IPS-NIHi11 (cell line): ENCODE measurements at places on chromosomes 2 and 18.

- no peak for DNase-seq
These were observed 19.7 kb downstream of the EVA1A start for GRCh38 chr2:75540994-75541393.

- DNase-seq: no peak
These were observed 82.8 kb downstream of the INHBB start for GRCh38 chr2:120428748-120429147.

DNA sequence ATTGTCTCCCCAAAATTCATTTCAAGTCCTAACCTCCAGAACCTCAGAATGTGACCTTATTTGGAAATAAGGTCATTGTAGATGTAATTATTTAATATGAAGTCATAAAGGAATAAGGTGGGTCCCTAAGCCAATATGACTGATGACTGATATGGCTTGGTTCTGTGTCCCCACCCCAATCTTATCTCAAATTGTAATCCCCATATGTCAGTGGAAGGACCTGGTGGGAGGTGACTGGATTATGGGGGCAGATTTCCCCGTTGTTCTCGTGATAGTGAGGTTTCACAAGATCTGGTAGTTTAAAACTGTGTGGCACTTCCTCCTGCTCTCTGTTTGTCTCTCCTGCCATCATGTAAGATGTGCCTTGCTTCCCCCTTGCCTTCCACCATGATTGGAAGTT, 43.0 kb upstream of the BCL11A start:
- DNase-seq: no peak

DNA sequence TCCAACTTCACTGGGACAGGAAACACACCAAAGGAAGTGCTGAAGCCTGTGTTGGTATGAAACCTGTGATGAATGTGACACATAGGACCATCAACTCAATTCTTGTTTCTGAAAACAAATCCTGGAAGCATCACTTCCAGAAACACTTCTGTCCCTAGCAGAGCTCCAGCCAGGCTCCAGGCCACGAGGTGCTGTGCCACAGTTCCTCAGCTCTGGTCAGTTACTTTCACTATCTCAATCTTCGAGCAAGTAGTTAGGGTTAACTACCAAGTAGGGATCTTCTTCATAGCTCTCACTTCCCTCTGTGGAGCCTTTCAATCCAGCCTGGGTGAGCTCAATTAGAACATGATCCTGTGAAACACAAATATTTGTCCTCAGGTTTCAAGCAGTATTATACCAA, 3.6 kb upstream of the LCT start:
- DNase-seq: no peak

DNA sequence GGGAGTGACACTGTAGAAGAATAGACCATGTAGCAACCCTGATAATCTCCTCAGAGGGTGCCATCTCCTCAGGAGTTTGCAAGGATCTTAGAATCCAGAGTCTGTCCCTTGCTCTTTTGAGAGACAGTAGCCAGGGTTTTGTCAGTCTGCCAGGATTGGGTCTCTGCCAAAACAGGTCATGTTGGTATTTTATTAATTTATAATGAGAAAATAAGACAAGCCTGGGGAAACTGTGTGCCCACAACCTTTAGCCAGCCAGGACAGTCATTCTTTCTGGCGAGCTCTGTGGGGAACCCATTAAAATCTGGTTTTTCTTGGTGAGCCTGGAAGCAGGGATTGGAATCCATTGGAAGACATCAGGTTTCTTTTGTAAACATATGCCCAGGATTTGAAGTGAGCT, 78.6 kb downstream of the PTPRM start:
- DNase-seq: no peak

- DNase-seq: no peak
These were observed 35.6 kb downstream of the FBLN7 start for GRCh38 chr2:112173646-112174319.

- DNase-seq: no peak
These were observed 284.8 kb downstream of the BCL11A start for GRCh38 chr2:60268661-60269060.

GRCh38 chr18:24959051-24959476, 392.9 kb downstream of the ZNF521 start:
- DNase-seq: no peak

DNA sequence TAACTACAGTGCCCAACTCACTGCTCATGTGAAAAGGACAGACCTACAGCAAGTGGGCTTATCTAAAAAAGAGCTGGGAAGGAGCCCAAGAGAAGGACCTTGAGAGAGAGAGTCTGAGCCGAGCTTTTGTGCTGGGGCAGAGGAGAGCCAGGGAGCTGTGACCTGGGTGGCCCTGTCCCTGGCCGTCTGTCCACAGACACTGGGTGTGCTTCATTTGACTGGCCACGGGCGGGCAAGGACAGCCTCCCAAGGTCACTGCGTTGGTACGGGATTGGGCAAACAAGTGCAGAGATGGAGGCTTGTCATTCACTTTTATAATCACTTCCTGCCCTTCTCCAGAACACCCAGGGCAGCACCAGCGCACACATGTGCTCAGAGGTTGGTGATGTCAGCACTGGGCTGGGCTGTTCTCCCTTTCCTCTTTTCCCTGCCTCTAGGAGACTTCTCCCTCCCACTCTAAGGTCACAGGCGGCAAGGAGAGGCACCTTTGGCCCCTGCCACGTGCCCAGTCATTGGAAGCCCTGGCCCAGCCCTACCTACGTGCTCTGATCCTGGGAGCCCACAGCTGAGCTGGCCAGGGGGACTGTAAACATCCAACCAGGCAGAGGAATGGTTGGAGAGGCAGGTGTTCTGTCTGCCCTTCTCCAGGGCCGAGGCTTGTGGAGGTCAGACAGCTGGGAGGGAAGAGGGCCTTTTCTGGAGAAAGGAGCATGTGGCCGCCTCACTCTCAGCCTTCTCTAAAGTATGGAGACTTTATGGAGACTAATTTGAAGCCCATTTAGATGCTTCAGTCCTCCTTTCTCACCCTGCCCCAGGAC, 6.4 kb upstream of the PSD4 start:
- no peak for DNase-seq

DNA sequence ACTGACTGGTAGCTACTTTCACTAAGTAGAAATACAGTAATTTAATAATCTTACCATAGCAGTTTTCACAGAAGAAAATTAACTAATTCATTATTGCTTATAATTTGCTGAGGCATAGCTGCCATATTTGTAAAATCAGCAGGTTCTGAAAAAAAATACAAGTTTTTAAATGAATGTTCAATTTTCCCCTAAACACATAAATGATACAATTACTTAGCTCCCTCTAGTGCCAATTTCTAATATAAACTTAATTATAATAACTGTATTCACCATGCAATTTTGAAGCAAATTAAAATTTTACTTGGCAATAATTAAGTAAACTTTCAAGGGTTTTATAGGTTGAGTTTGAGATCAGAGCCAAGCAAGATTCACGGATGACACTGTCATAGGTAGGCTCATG, 1321.6 kb upstream of the ACVR2A start:
- no peak for DNase-seq

- DNase-seq: no peak
These were observed 266.1 kb upstream of the SIX2 start for GRCh38 chr2:45275242-45275805.

- DNase-seq: no peak
These were observed 198.5 kb downstream of the SP3 start for GRCh38 chr2:173766537-173767289.

DNA sequence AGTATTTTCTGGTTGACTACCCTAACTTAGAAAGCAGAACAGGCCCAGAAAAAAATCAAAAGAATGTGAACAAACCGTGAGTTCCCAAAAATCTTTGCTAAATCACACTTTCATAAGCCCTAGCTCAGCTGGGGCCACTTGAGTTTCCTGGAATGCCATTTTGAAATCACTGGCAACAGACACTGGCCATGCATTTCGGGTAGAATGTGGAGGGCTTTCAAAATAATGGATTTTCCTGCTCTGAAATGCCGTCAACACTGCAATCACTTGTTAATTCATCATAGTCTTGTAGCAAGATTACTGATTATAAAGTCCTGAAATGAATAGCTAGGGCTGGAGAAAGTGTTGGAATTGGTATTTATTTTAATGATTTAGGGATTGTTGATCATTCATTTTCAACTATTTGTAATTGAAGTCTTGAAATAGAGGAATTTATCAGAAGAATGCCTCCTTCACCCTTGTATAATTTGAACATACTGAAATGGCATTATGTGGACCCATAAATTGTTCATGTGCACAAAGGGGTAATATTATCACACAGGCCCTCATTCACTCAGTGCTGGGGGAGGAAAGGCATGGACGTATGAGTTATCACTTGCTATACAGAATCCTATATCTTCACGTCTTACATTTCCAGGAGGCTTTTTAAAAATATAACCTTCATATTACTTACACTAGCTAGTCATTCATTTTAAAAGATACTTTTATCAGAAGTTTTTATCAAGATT, 134.8 kb downstream of the DTNA start:
- no peak for DNase-seq

DNA sequence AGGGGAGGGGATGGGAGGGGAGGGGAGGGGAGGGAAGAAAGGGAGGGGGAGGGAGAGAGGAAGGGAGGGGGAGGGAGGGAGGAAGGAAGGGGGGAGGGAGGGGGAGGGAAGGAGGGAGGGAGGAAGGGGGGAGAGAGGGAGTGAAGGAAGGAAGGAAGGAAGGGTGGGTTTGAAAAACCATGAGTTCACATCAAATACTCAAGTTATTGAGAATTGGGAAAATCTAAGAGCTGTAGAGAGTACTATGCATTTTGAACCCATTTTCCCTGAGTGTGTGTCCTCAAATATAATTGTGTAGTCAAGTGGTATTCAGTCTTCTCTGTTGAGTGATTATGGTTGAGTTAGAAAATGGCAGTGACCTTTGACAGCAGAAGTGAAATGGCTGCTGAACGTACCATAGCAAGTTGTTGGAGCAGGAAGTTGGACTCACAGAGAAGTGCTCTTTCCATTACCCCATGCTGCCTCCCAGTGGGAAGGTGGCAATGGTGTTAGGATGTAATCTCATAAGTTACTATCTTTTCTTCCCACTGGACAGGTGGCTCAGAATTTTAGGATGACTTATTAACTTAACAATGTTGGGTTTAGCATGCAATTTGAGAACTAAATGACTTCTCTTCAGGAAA, 214.6 kb downstream of the SETBP1 start:
- DNase-seq: no peak

- DNase-seq: peak; percentile 41
These were observed 35.8 kb downstream of the PID1 start for GRCh38 chr2:229235131-229235914.

DNA sequence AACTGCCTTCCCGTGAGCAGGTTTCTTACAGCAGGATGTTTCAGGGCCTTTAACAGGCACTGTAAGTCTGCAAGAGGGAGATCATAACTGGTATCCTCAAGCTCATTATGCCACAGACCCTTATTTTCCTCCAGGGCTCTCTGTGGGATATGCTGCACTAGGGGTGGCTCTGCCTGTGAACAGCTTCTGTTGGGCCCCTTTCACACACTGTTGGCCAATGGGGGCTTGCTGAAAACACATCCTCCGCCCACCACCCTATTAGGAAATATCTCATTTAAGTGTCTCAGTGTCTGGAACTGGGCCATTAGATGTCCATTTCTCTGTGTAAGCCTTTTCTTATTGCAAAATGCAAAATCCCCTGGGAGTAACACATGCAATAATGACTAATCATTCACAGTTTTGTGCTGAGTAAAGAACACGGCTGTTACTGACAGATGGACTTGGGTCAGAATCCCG, 414.3 kb upstream of the HS6ST1 start:
- no peak for DNase-seq

GRCh38 chr2:25184254-25184653, 15.9 kb upstream of the POMC start:
- no peak for DNase-seq

GRCh38 chr2:36530983-36531354, 67.0 kb downstream of the FEZ2 start:
- no peak for DNase-seq

DNA sequence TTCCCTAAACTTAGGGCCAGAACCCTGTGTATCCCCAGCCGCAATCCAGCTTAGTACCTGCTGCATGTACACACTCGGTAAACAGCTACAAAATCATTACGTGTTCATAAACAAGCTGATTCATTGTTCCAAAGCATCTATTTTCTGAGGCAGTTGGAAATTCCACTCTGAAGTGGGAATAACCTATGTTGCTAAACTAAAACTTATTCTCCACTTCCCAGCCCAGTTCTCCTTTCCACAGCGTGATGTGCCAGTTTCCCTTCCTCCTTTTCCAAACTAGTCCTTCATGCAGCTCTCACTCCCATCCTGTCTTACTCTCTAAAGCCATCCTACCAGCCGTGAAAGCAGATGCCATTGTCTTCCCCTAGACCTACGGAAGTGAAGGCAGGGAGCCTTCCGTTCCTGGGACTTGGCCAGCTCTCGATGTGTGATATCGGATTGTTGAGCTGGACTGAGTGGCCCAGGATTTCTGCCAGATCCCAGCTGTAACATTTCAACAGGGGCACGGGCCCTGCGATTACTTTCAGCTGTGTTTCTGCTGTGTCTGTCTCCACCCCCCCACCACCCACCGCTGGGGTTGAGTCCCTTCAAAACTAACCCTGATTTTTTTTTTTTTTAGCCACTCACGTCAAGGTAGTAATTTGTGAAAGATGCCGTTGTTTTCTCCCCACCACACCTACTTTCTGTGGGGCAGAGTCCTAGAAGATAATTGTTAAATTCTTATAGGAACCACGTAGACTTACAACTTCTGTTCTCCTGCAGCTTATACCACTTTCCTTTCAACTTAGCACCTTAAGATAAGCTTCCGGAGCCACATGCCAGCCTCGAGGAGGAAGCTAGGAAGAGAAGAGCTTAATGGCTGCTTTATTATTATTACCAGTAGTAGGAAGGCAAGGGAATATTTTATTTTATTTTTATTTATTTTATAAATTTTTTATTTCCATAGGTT, 100.9 kb downstream of the CRIM1 start:
- no peak for DNase-seq

GRCh38 chr2:59233920-59234319, 992.8 kb upstream of the FANCL start:
- DNase-seq: no peak

DNA sequence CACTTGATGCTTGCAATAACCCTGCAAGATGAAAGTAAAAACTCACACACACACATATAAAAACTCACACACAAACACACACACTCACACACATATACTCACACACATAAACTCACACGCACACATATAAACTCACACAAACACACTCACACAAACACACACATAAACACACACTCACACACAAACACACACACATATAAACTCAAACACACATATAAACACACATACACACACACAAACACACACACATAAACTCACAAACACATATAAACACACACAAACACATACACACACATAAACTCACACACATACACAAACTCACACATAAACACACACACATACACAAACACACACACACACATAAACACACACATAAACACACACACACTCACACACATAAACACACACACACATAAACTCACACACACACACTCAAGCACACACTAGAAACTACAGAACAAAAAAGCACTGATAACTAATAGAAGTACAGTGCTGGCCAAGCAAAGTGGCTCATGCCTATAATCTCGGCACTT, 117.7 kb upstream of the TEKT4 start:
- no peak for DNase-seq

GRCh38 chr2:70959271-70959761, 19.1 kb upstream of the ANKRD53 start:
- no peak for DNase-seq
